Activated CD4-positive, alpha-beta T cell treated with anti-CD3 and anti-CD28 coated beads, Interleukin-2, amount 50 U/mL, for 4 hours (primary cell): ENCODE measurements at places on chromosomes 1 and 21.

DNA sequence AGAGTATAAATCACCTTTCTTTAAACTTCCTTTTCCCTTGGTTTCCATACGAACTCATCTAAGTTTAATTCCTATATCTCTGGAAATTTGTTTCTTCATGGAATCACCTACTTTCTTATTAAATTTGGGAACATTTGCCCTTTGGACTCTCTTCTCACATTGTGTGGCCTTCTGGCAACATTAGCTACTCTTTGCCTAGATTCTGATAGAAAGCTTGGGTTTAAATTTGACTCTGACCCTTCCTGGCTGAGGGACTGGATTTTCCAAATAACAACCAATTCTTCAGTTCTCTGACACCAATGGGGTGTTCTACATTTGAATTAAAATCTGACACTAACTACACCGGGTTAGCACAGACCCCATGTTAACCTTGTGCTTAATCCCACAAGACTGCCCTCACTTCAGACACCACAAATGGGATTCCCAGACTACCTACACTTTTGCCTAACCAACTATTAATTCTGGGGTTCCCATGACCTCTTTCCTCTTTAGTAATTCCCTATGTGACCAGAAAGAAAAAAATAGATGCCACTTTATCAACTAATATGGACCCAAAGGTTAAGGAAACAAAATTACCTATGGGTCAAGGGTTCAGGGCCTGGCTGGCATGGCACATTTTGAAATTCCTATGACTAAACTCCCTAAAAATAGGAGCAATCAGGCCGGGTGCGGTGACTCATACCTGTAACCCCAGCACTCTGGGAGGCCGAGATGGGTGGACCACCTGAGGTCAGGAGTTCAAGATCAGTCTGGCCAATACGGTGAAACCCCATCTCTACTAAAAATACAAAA lies 9.7 kb upstream of the THEM4 start:
- DNase-seq: no peak

GRCh38 chr21:38596264-38597042 lies 98.2 kb upstream of the ERG start:
- DNase-seq: no peak

- DNase-seq: no peak
These were observed 21.5 kb upstream of the COL11A1 start for GRCh38 chr1:103129796-103130195.

DNA sequence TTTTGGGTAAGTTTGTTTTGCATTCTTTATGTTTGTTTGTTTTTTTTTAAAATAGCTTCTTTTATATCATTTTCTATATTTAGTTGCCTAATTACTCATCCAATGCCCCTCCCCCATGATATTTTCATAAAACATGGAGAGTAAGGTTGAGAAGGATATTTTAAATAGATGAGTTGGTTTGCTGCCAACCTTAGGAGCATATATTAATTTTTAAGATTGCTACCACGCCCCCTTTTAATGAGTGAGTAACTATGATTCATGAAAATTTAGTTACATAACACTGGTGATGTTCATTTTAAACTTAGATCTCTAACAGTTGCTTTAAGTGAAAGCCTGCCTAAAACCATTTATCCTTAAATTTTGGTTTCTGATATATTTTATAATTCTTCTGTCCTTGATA lies 18.7 kb downstream of the TMEM50A start:
- DNase-seq: no peak

- DNase-seq: no peak
These were observed 129.0 kb downstream of the TGFB2 start for GRCh38 chr1:218474128-218474527.

DNA sequence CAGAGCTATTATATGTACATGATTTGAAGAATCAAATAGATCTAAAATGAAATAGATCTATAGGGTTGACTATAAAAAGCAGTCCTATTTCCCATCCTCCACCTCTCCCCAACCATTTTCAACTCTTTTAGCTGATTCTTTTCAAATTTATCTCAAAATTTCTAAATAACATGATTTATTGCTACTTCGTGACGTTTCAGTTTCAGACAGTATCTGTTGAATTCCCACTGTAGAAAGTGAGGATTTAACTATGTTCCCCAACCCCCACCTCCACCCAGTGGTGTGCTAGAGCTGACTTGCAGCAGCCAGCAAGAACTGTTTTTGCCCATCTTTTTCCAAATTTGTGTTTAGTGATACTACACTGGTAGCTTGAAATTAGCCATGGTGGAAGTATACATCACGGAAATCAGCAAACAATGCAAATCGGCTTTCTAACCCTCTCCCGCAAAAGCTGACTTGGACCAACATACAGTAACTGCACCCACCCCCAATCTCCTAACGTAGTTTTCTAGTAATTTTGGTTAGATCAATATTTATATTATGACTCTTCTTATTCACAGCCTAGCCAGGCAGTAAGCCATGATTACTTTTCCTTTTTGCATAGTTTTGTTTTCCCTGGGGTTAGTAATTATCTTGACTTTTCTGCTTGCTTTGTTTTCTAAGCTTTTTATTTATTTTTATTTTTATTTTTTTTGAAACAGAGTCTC lies 10.9 kb downstream of the SEMA4A start:
- DNase-seq: no peak
